ENCODE measurements at places on chromosomes 6 and 20. TPM values are rescaled to one million over a fixed set of nuclear protein-coding genes. Genes with fewer than 3 reads are reported as not detected.

USP49 gene
- 4.3 TPM for total RNA-seq

FAM217A gene
- not detected for total RNA-seq

RBBP8NL gene
- total RNA-seq, result not detected

HTR1E gene
- not detected for total RNA-seq

TRIM40 gene
- total RNA-seq, result not detected

LTV1 gene
- 40.4 TPM for total RNA-seq

RPS18 gene
- 4,063 TPM for total RNA-seq

C6orf58 gene
- not detected for total RNA-seq

NHLRC1 gene
- total RNA-seq, result not detected

SAMD5 gene
- total RNA-seq, result 2.3 TPM

PDE10A gene
- total RNA-seq, result 1.8 TPM
